ENCODE measurements at places on chromosomes 12 and 14. TPM values are rescaled to one million over a fixed set of nuclear protein-coding genes. Genes with fewer than 3 reads are reported as not detected.

The VRTN gene
- 0.10 TPM for polyA plus RNA-seq

The CCDC175 gene
- polyA plus RNA-seq = not detected

The HOXC6 gene
- polyA plus RNA-seq = not detected

The DIABLO gene
- 46.7 TPM for polyA plus RNA-seq

The NPC2 gene
- 202 TPM for polyA plus RNA-seq

The KLRK1 gene
- 45.9 TPM for polyA plus RNA-seq

The EFS gene
- polyA plus RNA-seq = 1.8 TPM

The SIX6 gene
- not detected for polyA plus RNA-seq

DNA sequence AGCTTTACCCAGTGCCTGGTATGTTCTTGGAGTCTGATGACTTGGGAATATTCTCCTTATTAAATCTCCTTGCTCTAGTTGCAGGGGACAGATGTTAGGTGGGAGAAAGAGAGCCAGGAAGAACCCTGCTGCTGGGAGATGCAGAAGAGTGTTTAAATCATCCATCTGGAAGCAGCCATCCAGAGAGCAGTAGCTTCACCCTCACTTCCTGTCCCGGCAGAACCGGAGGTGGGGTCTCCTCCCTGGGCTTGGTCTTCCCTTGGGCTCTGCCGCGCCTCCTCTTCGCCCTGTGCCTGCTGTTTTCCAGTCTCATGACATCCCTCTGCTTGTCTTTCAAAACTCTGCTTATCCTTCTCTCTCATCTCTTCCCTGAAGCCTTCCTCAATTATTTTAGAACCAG, 15.5 kb downstream of the B4GALNT3 start:
- no peak for DNase-seq

DNA sequence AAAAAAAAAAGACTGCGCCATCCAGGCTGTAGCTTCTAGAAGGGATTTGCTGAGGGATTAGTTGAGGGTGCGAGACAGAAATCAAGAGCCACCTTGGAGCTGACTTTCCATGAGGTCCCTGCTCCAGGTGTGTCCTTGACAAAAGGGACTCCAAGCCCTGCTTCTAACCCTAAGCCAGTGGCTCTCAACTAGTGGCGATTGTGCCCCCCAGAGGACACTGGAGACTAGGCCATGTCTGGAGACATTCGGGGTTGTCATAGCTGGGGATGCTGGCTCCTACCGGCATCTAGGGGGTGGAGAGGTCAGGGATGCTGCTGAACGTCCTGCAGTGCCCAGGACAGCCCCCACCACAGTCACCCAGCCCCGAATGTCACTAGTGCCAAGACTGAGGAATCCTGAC, 40.6 kb downstream of the SPRING1 start:
- DNase-seq = no peak

DNA sequence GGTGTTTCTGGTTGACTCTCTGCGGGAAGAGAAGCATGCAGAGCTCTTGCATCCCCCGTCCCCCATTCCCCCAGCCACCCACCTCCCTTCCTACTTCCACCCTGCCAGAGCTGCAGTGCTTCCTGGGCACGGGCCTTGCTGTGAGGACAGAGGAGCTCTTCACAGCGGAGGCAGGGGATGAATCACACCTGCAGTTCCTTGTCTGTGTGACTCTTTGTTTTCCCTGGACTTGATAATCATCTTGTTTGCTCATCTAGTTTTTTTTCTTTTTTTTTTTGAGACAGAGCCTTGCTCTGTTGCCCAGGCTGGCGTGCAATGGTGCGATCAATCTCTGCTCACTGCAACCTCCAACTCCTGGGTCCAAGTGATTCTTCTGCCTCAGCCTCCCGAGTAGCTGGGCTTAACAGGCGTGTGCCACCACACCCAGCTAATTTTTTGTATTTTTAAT, 27.8 kb downstream of the ANKRD9 start:
- peak; percentile 45 for DNase-seq

DNA sequence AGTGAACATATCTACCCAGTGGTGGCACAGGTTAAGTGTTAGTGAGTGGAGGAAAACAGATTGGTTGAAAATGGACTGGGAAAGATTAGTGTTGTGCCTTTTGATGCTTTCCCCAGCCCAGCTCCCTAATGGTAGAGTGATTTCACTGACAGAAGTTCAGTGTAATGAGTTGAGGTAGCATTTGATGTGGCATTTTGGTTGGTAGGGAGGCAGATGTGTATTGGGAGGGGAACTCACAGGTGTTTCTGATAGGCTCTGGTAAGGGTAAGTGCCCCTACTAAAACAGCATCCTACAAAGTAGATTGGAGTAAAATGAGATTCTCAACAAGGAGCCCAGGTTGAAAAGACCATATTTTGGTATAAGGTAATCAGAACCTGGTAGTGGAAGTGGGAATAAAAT, 4.2 kb downstream of the TBK1 start:
- no peak for DNase-seq

DNA sequence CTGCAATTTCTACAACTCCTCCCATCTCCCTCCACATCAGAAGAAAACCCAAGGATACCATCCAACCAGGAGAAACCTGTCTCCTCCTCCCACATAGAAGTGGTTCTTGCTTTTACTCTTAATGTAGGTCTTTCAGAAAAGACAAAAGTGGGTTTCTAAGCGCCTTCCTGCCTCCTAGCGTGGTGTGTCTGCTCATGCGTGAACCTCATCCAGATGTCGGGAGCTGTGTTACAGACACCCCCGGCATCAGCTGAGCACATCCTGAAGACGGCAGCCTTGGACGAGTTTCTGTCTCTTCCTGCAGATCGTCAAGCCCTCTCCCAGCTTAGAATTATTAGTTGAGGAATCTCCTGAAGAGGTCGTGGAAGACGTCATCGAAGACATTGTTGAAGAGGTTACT, 9.5 kb downstream of the LRRC43 start:
- DNase-seq = no peak

DNA sequence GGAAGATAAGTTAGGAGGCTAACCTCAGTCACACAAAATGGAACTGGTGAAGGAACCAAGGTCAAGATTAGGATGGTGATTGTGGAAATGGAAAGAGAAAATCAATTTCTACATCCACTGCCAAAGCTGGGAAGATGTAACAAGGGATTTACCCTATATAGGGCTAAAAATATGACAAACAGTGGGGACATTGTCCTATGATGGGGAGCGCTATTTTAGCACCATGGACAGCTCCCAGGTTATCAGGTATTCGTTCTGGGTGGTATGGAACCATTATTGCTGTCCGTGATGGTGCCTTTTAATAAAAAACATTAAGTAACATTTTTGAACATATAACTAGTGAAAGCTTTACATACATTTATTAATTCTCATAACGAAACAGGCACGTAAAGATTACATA, 124.0 kb downstream of the NDUFA12 start:
- DNase-seq = no peak

GRCh38 chr12:107660235-107660634, 25.4 kb upstream of the PWP1 start:
- DNase-seq = no peak

DNA sequence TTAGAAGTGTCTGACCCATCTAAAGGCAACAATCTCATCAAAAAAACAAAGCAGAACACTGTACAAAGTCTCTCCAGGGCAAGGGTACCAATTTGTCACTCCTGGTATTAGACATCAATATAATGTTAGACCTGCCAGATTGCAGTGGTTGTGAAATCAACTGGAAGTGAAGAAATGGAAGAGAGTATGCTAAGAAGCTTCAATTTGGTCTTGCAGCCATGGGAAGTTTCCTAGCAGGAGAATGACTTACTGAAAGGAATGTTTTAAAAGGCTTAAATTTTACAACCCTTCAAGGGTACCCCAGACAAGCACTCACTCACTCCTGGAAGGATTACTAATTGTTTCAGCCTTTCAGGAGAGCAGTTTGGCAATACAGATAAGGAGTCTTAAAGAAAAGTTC, 18.9 kb downstream of the LLPH start:
- no peak for DNase-seq

DNA sequence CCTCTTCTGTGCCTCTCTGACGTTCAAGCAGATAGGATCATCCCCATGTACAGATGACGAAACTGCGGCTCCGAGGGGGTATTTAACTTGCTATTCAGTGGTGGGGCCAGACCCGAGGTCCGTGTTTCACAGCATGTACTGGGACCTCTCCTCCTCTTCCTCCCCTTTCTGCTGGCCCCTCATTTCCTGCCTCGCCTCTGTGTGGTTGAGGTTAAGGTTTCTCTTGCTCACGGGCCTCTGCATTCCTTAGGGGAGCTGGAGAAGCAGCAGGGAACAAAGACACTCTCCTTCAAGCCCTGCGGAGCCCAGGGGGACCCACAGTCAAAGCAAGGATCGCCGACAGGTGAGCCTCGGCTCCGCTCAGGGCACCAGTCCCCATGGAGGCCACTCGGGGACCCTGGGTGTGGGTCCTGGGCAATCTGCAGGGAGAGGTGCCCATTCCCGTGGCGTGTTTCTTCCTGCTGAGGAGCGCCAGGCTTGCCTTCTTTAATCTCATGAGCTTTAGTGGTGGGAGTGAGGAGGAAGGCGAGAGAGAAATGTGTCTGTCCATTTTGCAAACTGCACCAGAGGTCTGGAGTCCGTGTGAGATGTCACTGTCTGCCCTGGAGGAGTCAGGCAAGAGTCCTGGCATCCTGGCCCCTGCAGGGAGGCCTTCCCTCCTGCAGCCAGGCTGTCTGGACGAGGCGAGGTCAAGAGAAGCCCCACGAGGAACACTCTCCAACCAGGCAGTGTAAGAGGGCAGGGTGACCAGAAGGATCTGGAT, 45.0 kb downstream of the SLC6A12 start:
- DNase-seq = no peak

DNA sequence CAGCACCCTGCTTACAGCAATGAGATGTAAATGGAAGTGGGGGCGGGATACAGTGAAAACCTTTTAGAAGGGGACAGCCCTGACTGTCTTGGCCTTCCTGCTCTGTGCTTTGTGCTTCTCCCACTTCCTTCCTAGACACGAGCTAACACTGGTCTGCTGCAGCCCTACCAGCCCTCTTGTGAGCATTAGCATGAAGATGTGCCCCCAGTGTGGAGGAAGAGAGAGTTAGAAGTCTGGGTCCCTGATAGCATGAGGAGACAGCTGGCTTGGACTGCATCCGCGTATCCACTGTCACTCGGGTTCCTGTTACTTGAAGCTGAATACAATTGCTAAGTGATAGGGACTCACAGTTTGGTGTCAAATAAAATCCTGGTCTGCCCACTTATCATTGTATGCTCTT, 248.1 kb upstream of the SOX5 start:
- no peak for DNase-seq

GRCh38 chr12:51460519-51460918, 35.9 kb downstream of the SLC4A8 start:
- no peak for DNase-seq

DNA sequence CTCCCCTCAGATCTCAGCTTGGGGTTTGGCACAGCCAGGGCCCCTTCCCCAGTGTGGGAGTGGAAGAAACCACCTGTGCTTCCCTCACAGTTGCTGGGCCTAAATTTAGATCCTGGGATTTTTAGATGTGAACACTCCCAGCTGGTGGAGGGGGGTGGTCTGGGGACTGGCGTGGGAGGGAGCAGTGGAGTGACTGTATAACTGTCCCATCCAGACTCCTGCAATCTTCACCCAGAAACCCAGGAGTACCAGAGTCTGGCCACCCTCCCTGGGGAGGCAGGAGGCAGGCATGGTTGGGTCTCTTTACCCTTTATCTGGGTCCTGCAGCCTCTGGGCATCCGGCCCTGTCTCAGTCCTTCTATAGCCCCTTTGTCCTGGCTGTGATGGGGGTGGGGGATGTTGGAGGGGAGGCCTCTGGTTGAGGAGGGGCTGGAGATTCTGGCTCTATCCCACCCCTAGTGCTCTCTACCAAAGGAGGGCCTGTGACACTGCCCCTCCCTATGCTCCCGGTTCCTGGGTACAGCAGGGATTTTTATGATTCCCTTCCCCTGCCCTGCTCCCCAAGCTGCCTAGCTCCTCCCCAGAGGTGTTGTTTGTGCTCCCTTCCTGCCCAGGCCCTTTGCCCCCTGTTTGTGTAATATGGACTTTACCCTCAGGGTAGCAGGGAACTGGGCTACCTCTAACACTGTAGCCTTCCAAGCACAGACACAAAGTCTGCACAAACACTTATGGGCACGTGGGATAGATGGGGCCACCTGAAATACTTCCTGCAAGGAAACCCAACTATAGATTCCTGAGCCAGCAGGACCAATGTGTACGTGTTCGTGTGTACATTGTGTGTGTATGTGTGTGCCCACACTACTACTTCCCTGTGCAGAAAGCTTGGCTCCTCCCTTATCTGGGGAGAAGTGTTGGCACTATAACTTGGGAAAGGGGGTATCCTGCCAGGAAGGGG, 1.7 kb downstream of the ERBB3 start:
- DNase-seq = no peak

GRCh38 chr12:100174495-100174894, 26.1 kb upstream of the ACTR6 start:
- no peak for DNase-seq

DNA sequence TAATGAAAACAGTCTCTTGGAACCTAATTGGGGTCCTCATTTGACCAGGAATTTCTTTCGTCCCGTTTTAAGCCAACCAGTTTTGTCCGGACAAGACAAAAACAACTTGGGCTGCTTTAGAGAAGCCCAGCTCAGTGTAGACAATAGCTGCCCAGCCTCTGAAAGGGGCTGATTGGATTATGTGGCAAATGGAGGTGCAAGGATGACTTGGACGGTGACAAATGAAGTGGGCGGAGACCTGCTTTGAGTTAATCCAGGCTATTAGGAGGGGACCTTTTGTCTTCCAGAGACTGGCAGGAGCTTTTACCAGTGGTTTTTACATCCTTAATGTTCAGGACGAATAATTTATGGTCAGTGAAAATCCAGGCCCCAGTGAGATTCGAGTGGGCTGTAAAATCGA, 4.8 kb downstream of the MEG3 start:
- DNase-seq = no peak

DNA sequence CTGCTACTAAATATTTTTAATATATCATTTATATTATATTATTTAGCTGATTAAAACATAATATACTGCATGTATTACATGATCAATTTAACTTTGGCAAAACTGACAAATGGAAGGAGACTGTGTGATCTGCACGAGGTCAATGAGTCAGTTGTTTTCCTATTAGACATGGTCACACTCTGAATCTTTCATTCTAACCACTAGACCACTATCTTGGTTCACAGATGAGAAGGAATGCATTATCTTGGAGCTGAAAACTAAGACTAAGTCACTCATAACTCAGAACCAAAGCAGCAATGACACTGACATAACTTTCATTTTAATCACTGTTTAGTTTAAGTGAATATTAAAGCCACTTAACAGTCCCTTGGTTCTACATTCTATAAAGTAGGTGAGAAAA, 37.4 kb downstream of the GNPTAB start:
- no peak for DNase-seq

DNA sequence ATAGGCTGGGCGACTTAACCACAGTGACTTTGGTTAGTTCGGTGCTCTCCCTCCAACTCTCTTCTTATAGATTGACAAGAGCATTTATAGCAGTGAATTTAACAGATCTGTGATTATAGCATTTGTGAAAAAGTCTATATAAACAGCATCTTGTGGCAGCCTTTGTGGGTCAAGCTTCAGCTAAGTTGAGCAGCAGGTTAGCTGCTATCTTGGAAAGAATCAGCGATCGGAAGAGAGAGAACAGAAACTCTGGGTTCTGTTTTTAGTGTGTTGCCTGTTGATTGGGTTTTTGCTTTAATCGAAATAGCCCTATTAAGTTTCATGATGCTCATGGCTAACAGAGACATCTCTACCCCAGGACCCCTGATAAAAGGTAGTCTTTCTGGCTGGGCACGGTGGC, 20.2 kb downstream of the EVL start:
- DNase-seq = no peak

Data from spleen (tissue), 13 donors.